ENCODE measurements at places on chromosomes 12 and 14. TPM values are rescaled to one million over a fixed set of nuclear protein-coding genes. Genes with fewer than 3 reads are reported as not detected.

RDH12 gene
- 0.09 TPM for total RNA-seq

SLC10A1 gene
- total RNA-seq, result not detected

FOXA1 gene
- total RNA-seq, result 7.2 TPM

ARID4A gene
- total RNA-seq, result 4.9 TPM

FAM222A gene
- 7.2 TPM for total RNA-seq

SOAT2 gene
- total RNA-seq, result 0.18 TPM

LRFN5 gene
- total RNA-seq, result not detected

APOF gene
- not detected for total RNA-seq

ANO2 gene
- not detected for total RNA-seq

Data from A549 treated with CORT108297 at 1 μM for 4 hours (cell line).